NCI-H774 (cell line): ENCODE measurements at places on chromosomes 1 and 21.

GRCh38 chr1:57966340-57966739 lies 542.5 kb upstream of the DAB1 start:
- no peak for DNase-seq

GRCh38 chr21:40074198-40074597 lies 207.0 kb downstream of the PCP4 start:
- no peak for DNase-seq

GRCh38 chr1:24424207-24424606 lies 8.6 kb downstream of the NIPAL3 start:
- no peak for DNase-seq

DNA sequence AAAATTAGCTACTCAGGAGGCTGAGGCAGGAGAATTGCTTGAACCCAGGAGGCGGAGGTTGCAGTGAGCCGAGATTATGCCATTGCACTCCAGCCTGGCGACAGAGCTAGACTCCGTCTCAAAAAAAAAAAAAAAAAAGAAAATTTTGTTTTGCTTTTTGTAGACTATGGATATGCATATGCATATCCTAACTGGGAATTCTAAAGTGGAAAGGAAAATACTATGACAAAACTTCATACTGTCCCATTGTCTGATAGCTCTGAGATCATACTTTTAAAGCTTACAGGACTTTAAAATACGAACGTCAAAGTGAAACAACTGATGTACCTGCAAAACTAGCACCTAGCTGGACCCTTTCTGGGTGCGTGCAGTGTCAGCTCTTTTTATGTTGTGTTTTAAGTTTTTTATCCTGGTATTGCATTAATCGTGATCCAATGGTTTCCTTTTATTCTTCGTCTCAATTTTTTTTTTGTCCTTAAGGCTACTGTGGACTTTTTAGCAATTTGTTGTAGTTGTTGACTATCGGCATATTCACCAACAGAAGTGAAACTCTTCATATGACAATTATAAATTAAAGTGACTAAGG lies 19.2 kb downstream of the SPRTN start:
- no peak for DNase-seq

GRCh38 chr1:229832695-229833094 lies 206.6 kb downstream of the URB2 start:
- no peak for DNase-seq

DNA sequence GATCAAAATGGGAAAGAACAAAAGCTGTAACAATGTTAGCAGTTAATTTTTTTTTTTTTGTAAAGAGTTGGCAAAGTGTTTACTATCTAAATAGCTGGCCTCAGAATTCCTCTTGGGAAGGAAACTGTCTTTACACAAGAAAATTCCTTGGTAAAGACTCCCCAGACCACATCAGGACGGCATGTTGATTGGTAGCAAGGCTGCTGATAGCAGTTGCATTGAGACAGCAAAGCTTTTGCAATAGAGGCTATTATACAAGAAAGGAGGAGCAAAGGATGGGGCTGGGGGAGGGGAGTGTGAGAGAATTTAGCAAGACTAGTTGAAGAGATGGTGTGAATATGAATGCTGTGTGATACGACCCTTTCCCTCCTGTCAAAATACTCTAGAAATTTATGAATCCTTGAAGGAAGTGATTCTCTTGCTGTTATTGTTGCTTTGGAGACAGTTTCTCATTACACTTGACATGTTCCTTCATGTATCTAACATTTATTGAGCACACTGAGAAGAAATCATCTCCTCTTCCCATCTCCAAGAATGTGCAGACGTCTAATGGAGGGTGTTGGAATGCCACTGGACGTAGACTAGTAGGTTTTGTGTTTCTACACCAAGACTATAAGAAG lies 355.6 kb downstream of the SIPA1L2 start:
- no peak for DNase-seq

GRCh38 chr1:241985787-241986186 lies 13.1 kb downstream of the MAP1LC3C start:
- DNase-seq: no peak

DNA sequence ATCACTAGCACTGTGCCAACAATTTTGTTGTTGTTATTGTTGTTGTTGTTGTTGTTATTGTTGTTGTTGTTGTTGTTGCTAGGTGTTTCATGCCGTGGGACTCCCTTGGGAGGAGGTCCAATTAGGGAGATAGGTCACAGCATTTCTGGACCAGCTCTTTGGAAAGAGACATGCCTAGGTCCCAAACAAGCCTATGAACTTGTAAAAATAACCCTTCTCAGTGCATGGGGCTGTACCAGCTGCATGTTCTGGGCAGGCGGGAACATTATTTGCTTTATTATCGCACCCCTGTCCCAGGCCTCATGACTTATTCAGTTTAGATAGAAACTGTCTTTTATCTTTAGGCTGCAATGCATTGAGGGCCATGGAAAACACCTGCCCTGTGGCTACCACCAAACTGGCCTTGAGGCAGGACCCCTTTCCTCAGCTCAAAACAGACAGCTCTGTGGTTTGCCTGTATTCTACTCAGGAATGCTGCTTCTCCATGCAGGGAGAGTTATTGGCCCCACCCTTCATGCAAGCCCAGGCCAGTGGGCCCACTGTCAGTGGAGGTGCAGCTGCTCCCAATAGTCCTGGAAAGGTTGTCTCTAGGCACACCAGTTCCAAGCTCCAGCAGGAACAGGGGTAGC lies 386.5 kb upstream of the BRINP3 start:
- no peak for DNase-seq

DNA sequence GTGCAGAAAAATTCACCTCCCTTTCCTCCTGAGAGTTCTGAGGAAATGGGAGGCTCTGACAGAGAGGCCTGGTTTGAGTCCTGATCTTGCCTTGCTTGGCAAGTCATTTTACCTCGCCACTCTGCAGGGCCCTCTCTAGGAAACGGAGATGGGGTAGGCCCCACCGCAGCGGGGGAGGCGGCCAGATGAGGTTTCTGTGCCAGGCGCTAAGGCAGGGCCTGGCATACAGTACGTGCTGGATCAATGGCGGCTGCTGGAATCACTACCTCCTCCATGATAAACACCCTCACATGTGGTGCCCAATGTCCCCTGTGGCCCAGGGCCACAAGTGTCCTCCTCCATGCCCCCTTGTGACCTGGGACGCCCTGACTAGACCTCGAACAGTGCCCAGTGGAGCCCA lies 499 bp upstream of the PLEKHG5 start:
- DNase-seq: no peak

DNA sequence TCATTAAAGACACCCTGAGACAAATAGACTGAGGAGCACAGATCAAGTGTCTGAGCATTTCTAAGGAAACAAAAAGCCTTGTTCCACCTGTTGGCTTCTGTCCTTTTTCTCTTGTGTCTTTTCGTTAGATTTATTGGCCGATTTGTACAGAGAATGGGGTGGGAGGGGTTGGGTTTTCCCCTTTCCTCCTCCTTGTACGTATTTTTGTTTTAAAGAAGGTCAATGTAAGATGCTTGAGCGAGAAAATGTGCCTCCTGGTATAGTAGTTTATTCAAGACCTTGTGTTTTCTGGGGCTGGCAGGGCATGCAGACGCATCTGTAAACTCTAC lies 1.2 kb downstream of the BCL9 start:
- DNase-seq: no peak

DNA sequence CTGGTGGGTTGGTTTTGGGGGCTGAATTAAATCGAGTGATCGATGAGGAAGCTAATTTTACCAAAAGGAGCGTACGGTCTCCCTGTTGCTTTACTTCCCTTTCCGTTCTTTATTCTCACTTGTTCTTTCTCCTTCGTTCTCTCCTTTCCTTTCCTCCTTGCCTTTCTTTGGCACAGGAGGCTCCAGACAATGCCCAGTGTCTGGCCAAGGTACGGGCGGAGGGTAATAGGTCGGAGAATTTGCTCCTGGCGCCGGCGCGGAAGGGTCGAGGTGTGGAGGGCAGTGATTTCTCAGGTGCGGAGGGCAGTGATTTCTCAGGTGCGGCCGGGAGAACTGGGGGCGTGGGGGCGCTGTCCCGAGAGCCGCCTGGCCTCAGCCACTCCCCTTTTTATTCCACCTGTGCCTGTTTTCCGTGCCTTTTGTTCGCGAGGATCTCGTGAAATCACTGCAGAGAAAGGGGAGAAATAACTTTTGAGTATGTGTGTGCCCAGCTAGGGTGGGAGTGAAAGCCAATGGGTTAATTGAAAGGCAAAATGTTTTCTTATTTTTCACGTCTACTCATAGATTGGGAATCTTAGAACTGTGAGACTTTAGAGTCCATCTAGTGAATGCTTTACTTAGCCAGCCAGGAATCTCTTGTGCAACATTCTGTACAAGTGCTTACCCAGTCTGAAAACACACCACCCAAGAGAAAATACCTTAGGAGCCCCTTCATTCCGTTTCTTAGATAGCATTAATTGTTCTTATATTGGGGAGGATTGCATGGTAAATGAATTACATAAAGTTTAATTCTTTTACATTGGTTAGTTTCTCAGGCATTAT lies 1.3 kb downstream of the FNBP1L start:
- DNase-seq: peak; percentile 38

DNA sequence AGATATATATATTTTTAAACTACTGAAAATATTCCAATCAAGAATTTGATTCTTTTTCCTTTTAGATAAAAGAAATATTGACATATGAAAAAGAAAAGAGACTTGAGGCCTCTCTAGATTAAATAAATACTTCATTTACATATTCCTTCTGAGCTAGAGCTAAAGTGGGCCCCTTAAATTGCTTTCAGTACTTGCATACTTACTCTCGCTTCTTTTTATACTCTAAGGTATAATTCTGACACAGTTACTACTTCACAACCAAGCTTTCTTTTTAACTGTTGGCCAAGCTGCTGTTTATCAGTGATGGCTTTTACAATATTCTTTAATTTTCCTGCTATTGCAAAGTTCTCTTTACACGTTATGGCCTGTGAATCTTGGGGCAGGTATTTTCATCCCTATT lies 24.6 kb downstream of the EXTL2 start:
- DNase-seq: no peak

- no peak for DNase-seq
Observed at GRCh38 chr1:77888081-77888780, at the start of gene NEXN. Gene NEXN, plus strand, starts transcription at chr1:77888624. Its CDS starts 27,483 bp downstream, at chr1:77916107.

- DNase-seq: no peak
Observed at GRCh38 chr1:12690156-12690555, 25.8 kb upstream of the AADACL3 start.

DNA sequence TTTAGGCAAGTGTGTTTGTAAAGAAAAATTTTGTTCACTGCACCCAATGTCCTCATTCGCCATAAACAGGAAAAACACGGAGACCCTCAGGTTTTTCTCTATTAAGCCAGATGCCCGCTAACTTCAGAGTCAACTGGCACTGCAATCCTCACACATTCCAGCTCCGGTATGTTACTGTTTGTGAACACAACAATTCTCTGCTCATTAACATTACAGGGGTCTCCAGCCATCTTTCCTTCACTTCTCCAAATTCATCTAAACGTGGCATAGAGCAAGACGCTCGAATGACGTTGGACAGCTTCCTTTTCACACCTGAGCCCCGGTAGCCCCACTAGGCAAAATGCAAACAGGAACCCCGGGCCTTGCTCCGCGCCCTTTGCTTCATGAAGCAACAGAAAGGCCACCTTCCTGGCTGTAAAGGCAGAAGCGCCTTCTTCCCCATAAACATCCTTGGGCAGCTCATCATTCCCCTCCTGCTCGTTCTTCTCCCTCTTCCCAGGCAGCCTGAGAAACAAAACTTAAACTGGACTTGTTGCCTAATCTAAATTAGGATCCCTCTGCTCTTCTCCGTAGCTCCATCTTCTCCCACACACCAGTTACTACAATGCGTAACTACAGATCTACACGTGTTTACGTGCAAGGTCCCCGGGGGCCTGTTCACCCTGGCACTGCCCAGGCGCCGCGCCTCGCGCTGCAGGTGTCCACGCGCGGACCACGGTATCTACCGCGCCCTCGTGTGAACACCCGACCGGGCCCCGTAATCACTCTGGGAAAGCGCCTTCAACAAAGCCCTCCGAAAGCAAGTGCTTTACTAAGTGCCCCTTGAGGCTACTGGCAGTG lies 1.2 kb downstream of the LBR start:
- no peak for DNase-seq

GRCh38 chr1:245526141-245526540 lies 371.4 kb downstream of the KIF26B start:
- DNase-seq: no peak

GRCh38 chr1:8283058-8283884 lies 34.6 kb upstream of the SLC45A1 start:
- no peak for DNase-seq

- DNase-seq: no peak
Observed at GRCh38 chr1:203447151-203447550, 28.5 kb upstream of the PRELP start.

GRCh38 chr1:111515291-111516004 lies 12.0 kb upstream of the ADORA3 start:
- no peak for DNase-seq

DNA sequence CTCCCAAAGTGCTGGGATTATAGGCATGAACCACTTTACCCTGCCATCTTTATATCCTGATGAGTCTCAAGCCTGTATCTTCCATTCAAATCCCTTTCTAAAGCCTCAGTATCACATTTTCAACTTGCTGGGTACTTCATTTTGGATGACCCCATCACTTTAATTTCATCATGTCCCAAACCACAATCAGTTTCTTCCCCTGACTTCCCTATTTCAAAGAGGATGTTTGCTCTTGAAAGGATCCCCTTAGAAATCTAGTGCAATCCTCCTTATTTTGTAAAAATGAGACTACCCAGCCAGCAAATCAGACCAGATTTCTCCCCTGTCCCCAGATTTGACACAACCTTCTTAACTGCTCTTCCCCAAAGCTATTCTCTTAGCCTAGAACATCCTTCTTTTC lies 7.0 kb upstream of the TRIT1 start:
- no peak for DNase-seq

GRCh38 chr1:46394108-46394871 lies at the start of gene FAAH:
Gene FAAH, plus strand, starts transcription at chr1:46394317. Its CDS starts 32 bp downstream, at chr1:46394349.
- DNase-seq: no peak

GRCh38 chr1:245485996-245486395 lies 331.2 kb downstream of the KIF26B start:
- DNase-seq: no peak

GRCh38 chr1:47834326-47834725 lies 162.9 kb downstream of the TRABD2B start:
- DNase-seq: no peak

- no peak for DNase-seq
Observed at GRCh38 chr1:53134042-53134485, 8.4 kb downstream of the SLC1A7 start.

DNA sequence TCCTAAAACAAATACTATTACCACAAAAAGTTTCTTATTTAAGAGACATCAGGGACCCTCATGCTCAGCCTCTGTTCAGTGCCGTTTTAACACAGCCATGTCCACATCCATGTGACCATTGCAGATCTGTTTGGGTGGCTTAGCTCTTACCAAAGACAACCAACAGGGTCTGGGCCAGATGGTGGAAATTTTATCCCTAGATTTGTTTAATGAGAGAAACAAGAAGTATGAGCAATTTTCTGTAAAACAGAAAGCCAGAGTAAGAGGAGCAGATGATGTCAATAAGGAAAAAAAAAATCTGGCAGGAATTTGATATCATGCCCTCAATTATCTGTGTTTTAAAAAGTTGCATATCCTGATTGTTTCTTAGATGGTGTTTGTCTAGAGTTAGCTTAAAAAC lies 299.9 kb downstream of the TM2D1 start:
- no peak for DNase-seq
